Tongue (tissue), 3 donors: ENCODE measurements at places on chromosomes 5 and 9.
A peak's percentile ranks its signal among the peaks of the same experiment; 100 is the strongest.

GRCh38 chr9:119005162-119005561 is 364.1 kb downstream of the BRINP1 start:
- DNase-seq: no peak

DNA sequence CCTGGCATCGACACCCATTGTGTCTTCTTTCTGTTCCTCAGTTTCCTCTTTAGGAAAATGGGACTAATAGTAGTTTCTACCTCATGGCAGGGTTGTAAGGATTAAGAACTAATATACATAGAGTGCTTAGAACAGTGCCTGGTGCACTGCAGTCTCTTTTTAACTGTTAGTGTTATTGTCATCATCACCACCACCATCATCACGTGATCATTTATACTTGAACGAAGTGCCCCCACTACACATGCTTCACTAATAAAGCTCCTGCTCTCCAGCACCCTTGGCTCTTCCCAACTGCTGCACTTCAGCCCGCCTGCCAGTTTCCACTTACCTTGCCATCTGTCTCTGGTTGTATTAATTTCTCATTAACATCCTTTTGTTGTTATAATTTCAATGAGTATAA is 35.8 kb upstream of the MAST4 start:
- no peak for DNase-seq

- DNase-seq: no peak
Observed at GRCh38 chr5:73909474-73909873, 283.5 kb downstream of the ARHGEF28 start.

- DNase-seq: no peak
Observed at GRCh38 chr9:134179918-134180785, 15.8 kb upstream of the RNU6ATAC start.

- DNase-seq: peak; percentile 73
Observed at GRCh38 chr5:157516626-157517325, 56.8 kb downstream of the NIPAL4 start.

GRCh38 chr5:36526537-36526936 is 79.9 kb upstream of the SLC1A3 start:
- no peak for DNase-seq

GRCh38 chr9:87872079-87872624 is 10.5 kb upstream of the SPATA31E1 start:
- peak; percentile 86 for DNase-seq

DNA sequence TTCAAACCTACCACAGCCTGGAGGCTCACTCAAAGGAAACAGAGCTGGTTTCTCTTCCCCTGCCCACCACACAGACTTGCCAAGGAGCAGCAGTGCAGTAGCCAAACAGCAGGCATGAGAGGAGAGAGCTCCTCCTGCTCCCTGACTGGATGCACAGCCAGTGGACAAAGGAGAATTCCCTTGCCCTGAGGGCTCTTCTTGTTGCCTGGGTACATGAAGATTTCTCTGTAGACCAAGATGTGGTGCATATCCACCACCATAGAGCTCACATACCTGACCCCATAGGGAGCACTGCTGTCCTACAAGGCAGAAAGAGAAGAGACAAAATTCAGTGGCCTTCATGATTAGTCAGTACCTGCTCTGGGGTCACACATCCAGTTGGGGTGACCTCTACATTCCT is 56.3 kb upstream of the SPATA31E1 start:
- no peak for DNase-seq

- peak; percentile 58 for DNase-seq
Observed at GRCh38 chr9:95005278-95006143, 279.0 kb downstream of the AOPEP start.

GRCh38 chr9:4980086-4980727 is 4.9 kb upstream of the JAK2 start:
- DNase-seq: no peak

GRCh38 chr5:5364932-5365331 is 57.5 kb upstream of the ICE1 start:
- DNase-seq: no peak

GRCh38 chr9:121649476-121650216 is 1.8 kb upstream of the DAB2IP start:
- DNase-seq: no peak

- no peak for DNase-seq
Observed at GRCh38 chr9:110864011-110864410, 174.3 kb downstream of the LPAR1 start.

- no peak for DNase-seq
Observed at GRCh38 chr5:54924487-54924886, 60.9 kb downstream of the ESM1 start.

- no peak for DNase-seq
Observed at GRCh38 chr9:27094640-27095298, 14.3 kb upstream of the TEK start.

- DNase-seq: no peak
Observed at GRCh38 chr9:100013573-100013972, 85.2 kb downstream of the ERP44 start.

DNA sequence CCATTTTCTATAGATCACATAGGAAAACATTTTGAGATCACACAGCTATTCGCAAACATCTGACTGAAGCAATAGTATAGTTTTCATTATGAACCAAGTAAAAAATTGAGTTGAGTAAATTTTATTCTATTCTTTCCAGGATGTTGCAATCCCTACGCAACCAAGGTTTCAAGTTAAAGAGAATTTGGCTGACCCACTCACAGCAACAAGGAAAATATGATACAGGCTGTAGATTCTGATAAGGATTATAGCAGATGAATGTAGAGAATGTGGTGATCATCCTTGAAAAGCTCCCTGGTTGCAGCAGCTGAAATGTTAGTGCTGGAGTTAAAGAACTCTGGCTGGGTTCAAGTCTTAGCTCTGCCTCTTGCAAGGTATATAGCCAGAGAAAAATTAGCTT is 4.7 kb downstream of the ABCA1 start:
- peak; percentile 41 for DNase-seq

DNA sequence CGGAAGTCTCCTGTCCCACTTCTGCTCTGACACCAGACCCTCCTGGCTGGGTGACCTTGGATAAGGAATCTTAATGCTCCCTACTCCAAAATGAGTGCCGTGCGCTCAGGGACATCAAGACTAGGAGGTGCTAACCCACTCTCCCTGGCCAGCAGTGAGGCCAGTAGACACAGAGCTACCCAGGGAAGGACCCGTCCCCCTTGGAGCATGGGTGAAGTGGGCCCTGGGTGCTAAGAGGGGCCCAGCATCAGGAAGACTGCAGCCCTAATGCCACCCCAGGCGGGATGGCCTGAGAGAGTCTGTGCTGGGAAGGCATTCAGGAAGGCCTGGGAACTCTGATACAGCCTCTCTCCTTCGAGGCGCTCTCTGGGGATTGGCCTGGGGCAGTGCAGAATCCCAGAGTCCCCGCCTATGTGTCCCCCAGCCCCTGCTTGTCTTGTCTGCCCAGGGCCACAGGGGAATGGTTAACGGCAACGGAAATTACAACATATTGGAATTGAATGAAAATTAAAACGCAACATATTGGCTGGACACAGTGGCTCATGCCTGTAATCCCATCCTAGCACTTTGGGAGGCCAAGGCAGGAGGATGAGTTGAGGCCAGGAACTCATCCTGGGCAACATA is 29.7 kb upstream of the RNU6ATAC start:
- DNase-seq: no peak

DNA sequence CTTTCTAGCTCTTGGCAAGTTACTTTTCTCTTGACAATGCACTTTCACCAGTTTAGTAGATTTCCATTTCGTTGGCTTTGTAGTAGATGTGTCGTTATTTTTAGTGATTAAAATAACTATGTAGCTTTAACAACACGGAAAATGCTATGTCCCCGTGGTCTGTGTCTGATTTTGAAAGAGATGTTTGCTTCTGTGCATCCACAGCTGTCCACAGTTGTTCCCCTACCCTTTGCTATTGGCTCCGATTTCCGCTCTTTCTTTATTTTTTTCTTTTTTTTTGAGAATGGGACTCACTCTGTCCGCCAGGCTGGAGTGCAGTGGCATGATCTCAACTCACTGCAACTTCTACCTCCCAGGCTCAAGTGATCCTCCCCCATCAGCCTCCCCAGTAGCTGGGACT is 533.9 kb downstream of the IRX1 start:
- no peak for DNase-seq

- peak; percentile 12 for DNase-seq
Observed at GRCh38 chr9:70801181-70801829, 320.1 kb downstream of the TRPM3 start.

DNA sequence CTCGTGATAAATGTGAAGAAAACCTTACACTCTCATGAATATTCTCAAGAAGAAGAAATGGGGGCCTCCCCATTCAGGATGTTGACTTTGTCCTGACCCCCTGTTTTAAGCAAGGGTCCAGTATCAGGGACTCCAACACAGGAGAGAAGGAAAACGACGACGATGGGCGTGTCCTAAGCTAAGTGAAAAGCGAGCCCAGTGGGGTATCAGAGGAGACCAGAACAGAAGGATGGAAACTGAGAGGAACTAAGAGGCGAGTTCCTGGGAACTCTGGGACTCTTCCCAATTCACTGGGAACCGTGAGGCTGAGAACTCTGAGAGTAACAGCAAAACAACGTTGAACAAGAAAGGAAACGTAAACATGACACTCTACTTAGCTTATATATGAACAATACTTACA is 14.6 kb downstream of the RETREG1 start:
- DNase-seq: no peak

- peak; percentile 51 for DNase-seq
Observed at GRCh38 chr5:179170606-179171005, 110.4 kb downstream of the ZNF354C start.

- DNase-seq: no peak
Observed at GRCh38 chr5:5588887-5589826, 166.7 kb downstream of the ICE1 start.

DNA sequence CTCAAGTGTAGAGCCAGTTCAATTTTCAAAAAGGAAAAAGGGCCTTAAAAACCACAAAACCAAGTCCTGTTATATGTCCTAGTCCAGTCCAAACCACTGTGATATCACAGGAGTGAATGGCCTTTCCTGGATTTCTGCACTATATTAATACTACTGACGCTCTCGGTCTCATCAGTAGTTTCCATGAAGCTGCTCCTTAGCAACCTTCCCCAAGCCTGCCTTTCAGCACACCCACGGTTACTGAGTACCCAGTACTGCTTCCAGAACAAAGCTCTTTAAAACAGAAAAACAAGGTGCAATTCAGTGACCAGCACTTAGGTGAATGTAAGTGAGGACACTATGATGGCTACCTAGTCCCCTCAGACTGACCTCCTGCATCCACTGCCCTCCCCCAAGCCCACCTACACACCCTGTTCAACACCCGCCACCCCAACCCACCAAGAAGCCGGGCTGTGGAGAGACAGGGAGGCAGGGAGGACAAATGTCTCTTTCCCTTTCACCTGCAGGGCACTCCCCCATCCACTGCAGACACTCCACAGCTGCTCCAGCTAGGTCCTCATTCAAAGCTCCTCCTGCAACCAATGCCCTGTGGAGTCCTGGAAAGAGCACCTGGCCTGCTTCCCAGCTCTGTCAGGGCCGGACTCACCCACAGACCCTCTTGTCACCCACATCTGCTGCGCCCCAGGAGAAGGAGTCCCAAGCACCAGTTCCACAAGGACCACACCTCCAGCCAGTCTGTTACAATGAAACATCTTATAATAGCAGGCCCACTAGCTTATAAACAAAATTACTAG is 25.9 kb downstream of the PSMB7 start:
- DNase-seq: no peak

DNA sequence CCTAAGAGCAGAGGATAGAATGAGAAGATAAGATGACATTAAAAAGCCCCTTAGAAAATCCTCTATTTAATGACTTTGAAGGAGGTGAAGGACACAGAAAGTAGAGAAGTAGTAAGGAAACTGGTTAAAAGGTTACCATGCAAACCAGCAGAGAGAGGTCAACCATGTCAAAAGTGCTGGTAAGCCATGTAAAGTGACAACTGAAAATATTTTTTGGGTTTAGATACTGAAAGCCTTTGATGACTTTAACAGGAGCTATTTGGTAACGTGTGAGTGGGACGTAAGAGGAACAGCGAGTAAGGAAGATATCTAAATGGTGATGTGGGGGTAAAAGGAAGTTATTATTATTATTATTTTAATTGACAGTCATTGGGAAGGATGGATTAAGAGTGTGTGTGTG is 56.9 kb downstream of the MACIR start:
- no peak for DNase-seq

- no peak for DNase-seq
Observed at GRCh38 chr5:128870373-128870772, 94.9 kb upstream of the SLC27A6 start.

- no peak for DNase-seq
Observed at GRCh38 chr9:34185778-34186551, 7.1 kb downstream of the UBAP1 start.

DNA sequence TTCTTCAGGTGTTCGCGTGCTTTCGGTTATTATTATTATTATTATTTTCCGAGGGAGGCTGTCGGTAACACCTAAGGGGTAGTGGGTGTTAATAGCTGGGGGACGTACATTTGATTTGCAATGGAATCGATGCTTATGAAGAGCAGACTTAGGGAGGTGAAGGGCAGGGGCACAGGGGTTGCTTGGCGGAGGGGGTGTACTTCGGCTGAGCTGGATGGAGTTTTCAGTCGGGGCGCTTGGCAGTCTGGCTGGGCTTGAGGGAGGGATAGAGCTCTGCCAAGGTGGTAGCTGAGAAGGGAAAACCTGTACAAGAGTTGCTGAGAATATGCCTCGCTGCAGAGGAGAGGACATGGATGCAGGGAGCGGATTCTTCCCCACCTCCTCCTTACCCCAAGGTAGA is 617 bp upstream of the PTPRD start:
- peak; percentile 13 for DNase-seq

GRCh38 chr5:63456279-63456678 is 506.0 kb downstream of the HTR1A start:
- DNase-seq: no peak

DNA sequence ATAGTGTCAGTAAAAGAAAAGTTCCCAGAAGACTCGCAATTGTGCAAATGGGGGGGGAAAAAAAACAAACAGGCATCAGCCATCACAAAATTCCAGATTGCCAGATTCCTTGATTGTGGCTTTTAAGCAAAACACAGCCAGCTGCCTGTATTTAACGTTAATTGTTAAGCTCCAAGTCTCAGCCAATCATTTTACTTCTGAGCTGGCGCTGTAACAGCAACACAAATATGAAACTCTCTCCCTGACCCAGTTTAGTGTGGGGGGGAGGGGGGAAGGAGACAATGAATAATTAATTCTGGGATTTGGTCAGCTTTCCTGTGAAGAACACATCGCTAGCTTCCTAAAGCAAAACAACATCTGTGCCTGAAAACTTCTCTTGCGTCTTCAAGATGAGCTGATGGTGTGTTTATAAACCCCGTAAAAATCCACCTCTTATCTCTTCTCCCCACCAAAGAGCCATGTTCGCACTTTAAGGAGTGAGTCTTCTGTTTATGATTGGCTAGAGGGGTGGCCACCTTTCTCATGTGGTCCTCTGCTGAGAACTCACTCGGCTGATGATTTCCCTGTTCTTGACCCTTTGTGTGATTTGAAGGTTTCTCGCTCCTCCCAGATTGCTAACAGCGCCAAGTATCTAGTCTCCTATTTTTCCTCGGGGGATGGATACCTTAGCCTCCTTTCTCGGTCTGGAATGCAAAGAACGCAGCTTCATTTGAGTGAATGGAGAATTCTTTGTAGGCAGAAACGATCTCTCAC is 160.2 kb upstream of the DAPK1 start:
- peak; percentile 60 for DNase-seq

- DNase-seq: no peak
Observed at GRCh38 chr9:109020581-109021511, 7.5 kb upstream of the CTNNAL1 start.

- no peak for DNase-seq
Observed at GRCh38 chr5:64925123-64925522, 156.4 kb downstream of the CWC27 start.
